ENCODE measurements at places on chromosomes 11 and 22. TPM values are rescaled to one million over a fixed set of nuclear protein-coding genes. Genes with fewer than 3 reads are reported as not detected.

The RBM14 gene
- total RNA-seq, result 87.3 TPM

The SHANK2 gene
- 1.9 TPM for total RNA-seq

The MYO7A gene
- 107 TPM for total RNA-seq

The B3GAT1 gene
- not detected for total RNA-seq

The CCS gene
- 63.7 TPM for total RNA-seq

All from adrenal gland (tissue), 19 donors.